ENCODE measurements at places on chromosomes 11 and 22. TPM values are rescaled to one million over a fixed set of nuclear protein-coding genes. Genes with fewer than 3 reads are reported as not detected.

Gene ART1
- not detected for total RNA-seq

Gene NPAS4
- total RNA-seq, result not detected

Gene MFNG
- 0.43 TPM for total RNA-seq

Gene RCOR2
- total RNA-seq, result 1.9 TPM

Gene SLC1A2
- total RNA-seq, result 0.24 TPM

Gene UCP3
- total RNA-seq, result not detected

Gene MYO7A
- 0.24 TPM for total RNA-seq

Gene RBMXL2
- under 0.01 TPM for total RNA-seq

Gene RIMBP3C
- total RNA-seq, result 0.21 TPM

Gene NAV2
- total RNA-seq, result 5.5 TPM

Gene TRIM51
- not detected for total RNA-seq

Gene PGR
- not detected for total RNA-seq

Gene SPDYC
- not detected for total RNA-seq
